ENCODE measurements at places on chromosomes 3 and 15.

GRCh38 chr15:77563623-77564156 lies 69.0 kb downstream of the LINGO1 start:
- DNase-seq: no peak

DNA sequence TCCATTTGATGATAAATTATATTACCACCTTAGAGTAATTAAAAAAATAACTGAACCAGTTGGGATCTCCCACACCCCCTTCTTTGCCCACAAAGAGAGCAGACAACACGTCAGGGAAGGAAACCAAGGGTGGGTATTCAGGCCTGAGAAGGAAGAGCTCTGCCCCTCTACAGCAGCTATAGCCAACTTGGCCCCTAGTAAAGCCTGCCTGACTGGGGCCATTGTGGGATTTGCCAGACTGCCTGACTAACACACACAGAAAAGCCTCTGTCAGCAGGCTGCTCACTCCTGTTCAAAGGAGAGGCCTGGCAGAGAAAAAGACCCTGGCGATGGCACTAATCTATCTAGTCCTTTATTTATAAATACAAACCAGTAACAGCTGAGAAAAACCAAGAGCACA lies 41.4 kb downstream of the ATP8B4 start:
- no peak for DNase-seq

GRCh38 chr3:132983143-132983770 lies 54.9 kb upstream of the TMEM108 start:
- peak; percentile 4 for DNase-seq

- DNase-seq: no peak
Observed at GRCh38 chr3:181999314-181999713, 287.6 kb downstream of the SOX2 start.

- DNase-seq: no peak
Observed at GRCh38 chr3:17640466-17640865, 102.0 kb downstream of the TBC1D5 start.

GRCh38 chr15:34892963-34893591 lies 76.5 kb downstream of the AQR start:
- DNase-seq: no peak

GRCh38 chr3:35338186-35338585 lies 301.1 kb upstream of the ARPP21 start:
- DNase-seq: no peak

DNA sequence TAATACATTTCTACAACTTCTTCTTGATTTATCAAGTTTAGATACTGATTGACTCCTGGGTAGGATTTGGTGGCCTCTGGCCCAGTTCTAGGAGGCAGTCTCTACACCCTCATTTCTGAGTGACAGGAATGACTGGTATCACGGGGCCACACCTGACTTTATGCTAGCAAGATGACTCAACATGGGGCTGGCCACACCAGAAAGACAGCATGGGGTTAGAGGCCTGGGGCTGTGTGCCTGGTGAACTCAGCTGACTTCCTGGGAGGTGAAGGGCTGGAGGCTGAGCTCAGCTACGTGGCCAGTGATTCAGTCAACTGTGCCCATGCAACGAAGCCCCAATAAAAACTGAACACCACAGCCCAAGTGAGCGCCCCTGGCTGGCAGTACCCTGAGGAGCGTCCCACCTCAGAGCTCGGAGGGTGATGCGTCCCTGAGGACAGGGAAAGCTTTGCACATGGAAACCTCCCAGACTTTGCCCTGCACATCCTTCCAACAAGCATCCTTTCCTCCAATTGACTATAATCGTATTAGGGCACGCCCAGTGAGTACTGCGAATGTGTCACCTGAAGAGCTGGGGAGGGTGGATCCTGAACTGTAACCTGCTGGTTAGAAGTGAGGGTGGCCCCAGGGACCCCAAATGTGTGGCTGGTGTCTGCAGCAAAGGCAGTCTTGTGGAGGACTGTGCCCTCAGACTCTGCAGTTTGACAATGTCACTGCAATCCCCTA lies 57.2 kb downstream of the NIPA2 start:
- no peak for DNase-seq

- no peak for DNase-seq
Observed at GRCh38 chr15:67510597-67511190, 10.2 kb upstream of the C15orf61 start.

DNA sequence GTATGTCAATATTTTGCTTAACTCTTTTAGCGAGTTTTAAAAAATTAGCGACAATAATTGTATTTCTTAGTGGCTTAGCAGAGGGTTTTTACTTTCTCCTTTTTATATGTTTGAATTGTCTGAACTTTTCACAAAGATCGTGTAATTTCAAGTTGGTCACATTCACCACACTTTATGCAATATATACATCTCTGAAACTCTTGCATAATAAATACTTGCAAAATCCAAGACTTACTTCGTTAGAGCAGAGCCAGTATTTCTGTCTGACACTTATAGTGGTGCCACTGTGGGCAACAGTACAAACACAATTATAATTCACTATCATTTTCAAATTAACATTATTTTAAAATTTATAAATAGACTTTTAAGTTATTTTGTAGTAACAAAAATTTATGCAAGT lies 62.0 kb downstream of the SUCNR1 start:
- DNase-seq: no peak

DNA sequence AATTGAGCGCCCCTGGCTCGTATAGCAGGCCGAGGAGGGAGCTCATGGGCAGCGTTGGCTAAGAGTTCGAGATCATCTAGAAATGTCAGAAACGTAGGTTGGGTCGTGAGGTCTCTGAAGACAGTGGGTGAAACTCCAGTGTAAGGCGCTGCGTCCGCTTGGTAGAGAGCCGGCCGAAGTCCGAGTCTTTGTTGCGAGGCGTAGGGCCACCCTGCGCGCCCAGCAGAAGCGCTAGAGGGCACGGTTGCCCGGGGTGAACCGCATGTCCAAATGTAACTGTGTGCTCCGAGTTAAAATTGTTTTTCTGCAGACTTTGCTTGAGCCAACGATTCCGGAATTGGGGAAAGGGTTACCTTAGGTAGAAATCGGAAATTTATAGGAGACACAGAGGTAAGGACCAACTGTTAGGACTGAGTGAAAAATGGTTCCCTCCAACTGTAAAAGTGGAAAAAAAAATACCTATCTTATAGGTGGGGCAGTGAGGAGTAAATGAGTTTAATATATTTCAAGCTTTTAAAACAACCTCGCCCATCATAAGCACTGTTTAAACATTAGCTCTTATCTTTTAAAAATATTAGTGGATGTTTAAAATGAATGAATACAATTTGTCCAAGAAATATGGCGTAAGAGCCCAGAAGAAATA lies 993 bp upstream of the SIAH2 start:
- no peak for DNase-seq

GRCh38 chr15:90648137-90649070 lies 68.7 kb upstream of the BLM start:
- DNase-seq: peak; percentile 73

GRCh38 chr3:65880350-65880749 lies 158.4 kb downstream of the MAGI1 start:
- DNase-seq: no peak

DNA sequence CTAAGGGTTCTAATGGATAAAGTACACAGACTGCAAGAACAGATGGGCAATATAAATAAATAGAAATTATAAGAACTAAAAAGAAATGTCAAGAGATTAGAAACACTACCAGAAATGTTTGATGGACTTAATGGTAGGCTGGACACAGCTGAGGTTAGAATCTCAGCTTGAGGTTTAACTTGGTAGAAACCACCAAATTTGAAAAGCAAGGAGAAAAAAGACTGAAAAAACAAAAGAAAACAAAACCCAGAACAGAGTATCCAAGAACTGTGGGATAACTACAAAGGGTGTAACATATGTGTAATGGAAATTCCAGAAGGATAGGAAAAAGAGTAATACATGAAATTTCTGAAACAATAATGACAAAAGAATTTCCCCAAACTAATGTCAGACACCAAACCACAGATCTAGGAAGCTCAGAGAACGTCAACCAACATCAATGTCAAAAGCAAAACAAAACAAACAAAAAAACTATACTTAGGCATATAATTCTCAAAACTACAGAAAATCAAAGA lies 35.0 kb downstream of the RFX7 start:
- no peak for DNase-seq

DNA sequence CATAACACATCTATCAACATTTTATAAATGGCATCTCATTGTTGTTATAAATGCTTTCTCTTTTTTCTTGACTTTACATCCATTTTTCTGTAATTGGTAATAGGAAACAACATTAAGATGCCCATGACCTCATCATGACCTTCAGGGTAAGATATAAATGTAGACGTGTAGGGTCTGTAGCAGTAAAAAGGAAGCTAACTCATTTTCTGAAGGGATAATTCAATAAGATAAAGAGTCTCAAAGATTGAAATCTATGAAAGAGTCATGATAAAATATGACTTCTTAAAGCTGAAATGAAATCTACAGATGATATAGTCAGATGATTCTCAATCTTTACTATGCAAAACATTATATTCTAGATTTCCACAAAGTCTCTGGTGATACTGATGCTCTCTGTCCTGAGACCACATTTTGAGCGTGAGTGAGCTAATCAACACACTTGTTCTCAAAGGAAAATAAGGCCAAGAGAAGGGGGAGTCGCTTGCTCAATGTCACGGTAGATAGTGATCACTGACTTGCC lies 38.5 kb downstream of the TPRG1 start:
- no peak for DNase-seq

GRCh38 chr3:46512191-46512749 lies 14.5 kb downstream of the RTP3 start:
- no peak for DNase-seq

DNA sequence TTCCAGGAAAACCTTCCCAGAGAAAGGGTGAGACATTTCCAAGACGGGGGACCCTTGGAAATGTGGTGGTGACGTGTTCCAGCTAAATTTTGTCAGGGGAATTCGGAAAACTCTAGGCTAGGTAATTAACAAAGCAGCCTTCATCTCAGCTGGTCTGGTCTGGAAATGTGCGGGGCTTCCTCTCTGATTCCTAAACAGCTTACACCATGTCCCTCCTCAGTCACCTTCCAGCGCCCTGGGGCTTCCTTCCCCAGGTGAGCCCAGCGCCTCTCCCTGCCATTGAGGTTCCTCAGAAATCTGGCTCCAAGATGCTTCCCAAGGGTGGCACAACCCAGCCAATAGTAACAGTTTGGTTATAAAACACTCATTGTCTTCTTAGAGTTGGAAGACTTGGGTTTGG lies 571 bp downstream of the ACAD9 start:
- no peak for DNase-seq

DNA sequence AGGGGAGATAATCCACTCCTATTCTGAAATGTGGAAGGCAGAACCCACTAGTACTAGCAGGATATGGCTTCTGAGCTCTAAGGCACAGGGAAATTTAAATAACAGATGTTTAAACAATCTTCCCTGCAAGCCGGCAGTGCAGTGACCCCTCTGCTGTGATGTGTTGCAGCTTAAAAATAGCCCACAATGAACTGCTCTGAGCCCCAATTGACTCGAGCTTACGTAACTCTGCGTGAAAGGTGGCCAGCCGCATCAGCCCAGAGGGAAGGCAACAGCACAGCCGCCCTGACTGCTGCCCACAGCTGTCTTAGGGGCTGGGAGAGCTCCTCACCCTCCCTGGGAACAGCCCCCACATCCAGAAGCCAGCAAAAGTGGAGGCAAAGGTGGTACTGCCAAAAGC lies 12.5 kb upstream of the CAMKV start:
- peak; percentile 64 for DNase-seq

DNA sequence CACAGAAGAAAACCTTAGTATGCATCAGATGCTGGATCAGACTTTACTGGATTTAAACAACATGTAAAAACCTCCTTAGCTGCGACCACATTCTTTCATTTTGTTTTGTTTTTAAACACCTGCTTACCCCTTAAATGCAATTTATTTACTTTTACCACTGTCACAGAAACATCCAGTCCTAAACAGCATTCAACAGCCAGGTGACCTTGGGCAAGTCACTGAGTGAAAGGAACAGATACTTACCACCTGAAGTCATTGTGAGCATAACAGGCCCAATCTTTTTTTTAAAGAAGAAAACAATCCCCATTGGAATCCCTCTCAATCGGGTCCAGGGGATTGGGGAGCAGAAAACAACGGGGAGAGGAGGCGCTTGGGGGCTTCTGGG lies 390 bp downstream of the STARD5 start:
- DNase-seq: no peak

Measured in muscle of arm (tissue), 14 donors.